ENCODE measurements at places on chromosomes 16 and 17.

GRCh38 chr17:45437465-45438283 lies 5.0 kb upstream of the ARHGAP27 start:
- no peak for DNase-seq

- no peak for DNase-seq
These were observed 7.8 kb upstream of the SSTR2 start for GRCh38 chr17:73156887-73157520.

DNA sequence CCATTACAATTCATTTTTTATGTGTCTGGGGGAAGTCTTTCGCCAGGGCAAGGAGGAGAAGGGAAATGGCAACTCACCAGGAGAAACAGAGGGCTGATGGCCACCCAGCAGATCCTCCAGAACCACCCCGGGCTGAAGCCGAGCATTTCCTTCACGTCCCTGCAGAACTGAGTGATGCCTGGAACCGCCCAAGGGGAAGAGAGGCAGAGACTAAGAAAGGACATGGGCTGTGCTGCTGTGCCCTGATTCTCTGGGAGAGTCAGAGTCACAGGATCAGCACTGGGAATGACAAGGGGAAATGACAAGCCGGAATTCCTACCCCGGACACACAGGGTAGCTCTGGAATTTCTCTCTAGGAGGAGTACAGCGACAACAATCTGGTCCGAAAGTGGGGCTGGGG lies 27.8 kb downstream of the SLC6A4 start:
- no peak for DNase-seq

DNA sequence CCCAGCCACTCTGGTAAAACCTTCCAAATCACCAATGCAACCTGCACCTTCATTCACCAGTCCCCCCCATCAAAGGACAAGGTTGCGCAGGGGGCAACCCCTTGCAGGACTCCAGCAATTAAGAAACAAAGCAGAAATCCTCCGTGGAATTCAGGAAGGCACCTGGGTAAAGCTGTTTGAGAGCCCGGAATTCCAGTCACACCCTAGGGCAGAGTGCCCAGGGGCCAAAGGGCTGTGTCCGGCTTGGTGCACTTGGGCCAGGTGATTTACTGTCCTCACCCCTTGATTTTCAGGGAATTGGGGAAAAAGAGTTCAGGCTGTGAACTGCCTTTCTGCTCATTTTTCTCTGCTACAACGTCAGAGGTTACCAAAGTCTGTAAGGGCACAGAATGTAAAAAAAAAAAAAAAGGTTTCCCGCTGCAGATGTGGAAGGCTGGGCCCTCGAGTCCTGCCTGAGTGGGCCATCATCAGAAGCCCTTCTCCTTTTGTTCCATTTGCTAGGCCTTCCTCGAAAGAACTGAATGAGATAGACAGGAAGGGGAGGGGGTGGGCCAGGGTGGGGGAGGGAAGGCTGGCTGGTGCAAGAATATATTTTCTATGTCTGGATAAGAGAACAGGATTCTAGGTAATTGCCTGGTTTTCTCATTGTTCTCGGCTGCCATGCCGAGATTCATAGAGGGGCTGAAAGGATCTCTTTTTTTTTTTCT lies 266.5 kb upstream of the PSMD7 start:
- no peak for DNase-seq

DNA sequence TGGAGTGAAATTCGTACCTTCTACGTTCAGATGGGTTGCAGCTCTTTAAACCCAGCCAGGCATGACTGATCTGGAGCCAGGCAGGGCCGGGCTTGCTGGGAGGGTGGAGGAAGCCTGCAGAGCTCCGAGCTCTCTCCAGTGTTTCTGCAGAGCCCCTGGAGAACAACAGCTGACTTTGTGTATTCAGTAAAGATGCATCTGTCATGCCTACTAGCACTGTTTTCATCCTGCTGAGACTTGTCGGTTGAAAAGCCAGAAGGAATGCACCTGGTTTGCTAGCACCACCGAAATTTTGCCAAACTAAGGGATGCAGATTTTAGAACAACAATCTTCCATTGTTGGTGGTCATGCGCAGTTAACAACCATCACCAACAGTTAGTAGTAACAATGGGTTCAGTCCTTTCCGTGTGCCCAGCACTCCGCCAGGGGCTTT lies 22.4 kb upstream of the SCNN1B start:
- DNase-seq, result no peak

- no peak for DNase-seq
These were observed 43.4 kb upstream of the CRHR1 start for GRCh38 chr17:45740553-45741330.

DNA sequence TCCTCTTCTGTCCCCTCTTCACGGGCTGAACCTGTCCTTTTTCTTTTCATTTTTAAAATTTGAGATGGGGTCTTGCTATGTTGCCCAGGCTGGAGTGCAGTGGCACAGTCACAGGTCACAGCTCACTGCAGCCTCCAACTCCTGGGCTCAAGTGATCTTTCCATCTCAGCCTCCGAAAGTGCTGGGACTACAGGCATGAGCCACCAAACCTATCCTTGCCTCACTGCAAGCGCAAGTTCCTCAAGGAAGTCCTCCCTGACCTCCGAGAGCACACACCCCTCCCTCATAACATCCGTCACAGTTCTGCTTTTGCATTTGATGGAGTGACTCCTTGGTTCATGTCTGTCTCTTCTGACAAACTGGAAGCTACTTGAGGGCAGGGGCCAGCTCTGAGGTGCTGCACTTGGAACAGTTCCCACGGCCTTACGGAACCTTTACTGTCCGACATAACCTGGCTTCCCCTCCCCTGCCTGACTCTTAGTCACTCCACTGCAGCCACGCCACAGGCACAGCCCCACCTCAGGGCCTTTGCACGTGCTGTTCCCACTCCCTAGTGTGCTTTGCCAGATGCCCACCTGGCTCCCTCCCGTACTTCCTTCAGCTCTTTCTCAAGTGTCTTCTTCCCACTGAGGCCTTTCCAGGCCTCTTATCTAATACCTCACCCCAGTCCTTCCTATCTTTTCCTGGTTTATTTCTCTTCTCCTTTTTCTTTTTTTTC lies 4.4 kb downstream of the TBX6 start:
- DNase-seq, result no peak

GRCh38 chr17:19411631-19412030 lies 599 bp downstream of the RNF112 start:
- DNase-seq, result no peak

DNA sequence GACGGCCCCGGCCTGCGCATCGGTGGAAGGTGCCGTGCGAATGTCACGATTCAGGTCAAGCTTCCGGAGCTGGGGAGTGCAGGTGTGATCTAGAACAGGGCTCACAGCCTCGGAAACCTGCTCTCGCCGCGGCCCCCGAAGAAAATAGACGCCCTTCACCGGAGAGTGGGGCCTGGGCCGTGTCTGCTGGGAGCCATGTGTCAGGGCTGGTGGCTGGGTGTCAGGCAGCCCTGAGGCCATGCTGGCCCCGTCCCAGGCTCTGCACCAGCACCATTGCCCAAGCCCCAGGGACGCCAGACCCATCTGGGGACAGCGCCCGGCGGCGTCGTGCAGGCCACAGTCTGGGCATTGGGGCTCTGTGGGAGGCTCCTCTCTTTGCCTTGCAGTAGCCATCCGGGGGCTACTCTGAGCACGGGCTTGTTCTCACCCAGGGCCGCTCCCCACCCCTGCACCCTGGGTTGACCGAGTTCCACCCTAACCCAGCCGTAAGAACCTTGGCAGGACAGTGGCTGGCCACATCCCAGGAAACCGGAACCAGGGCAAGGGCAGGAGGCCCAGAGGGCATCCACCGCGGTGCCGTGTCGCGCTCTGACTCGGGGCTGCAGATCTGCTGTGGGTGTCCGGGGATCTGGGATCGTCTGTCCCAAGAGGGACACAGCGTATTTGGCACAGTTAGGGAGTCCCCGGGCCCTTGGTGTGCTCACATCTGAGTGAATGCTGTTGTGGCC lies 5.3 kb upstream of the NUDT16L1 start:
- no peak for DNase-seq

DNA sequence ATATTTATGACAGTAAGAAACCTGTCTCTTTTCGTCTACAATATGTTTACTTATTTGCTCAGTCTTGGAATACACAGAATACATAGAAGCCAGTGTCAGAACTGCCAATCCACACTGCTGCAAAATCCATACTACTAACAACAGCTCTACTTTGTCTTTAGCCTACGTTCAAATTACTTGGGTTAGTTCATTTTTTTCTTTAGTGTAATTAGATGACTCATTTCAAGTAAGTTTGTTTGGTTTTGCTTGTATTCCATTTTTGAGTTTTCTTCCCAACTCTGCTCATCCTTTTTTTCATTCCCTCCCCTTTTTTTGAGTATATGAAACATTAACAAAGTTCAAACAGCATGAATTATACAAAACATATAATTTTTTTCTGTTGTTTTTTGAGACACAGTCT lies 16.9 kb downstream of the CMC2 start:
- no peak for DNase-seq

DNA sequence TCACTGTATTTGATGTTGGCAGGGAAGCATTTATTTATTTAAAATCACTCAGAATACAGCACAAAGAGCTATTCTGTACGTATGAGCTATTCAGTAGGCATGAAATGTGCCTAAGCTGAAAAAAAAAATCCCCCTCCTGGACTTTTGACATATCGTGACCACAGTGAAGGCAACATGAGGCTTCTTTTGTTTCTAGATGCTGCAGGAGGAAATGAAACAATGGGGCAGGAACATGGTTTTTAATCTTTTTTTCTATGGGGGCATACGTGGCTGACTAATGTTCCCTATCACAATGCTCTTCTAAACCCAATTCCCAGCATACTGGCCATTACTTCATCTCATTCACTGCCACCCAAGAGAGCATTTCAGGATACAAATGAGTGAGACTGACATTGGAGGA lies 191.0 kb upstream of the PMFBP1 start:
- DNase-seq, result no peak

- no peak for DNase-seq
These were observed 4.0 kb upstream of the PPP1R27 start for GRCh38 chr17:81838753-81839255.

DNA sequence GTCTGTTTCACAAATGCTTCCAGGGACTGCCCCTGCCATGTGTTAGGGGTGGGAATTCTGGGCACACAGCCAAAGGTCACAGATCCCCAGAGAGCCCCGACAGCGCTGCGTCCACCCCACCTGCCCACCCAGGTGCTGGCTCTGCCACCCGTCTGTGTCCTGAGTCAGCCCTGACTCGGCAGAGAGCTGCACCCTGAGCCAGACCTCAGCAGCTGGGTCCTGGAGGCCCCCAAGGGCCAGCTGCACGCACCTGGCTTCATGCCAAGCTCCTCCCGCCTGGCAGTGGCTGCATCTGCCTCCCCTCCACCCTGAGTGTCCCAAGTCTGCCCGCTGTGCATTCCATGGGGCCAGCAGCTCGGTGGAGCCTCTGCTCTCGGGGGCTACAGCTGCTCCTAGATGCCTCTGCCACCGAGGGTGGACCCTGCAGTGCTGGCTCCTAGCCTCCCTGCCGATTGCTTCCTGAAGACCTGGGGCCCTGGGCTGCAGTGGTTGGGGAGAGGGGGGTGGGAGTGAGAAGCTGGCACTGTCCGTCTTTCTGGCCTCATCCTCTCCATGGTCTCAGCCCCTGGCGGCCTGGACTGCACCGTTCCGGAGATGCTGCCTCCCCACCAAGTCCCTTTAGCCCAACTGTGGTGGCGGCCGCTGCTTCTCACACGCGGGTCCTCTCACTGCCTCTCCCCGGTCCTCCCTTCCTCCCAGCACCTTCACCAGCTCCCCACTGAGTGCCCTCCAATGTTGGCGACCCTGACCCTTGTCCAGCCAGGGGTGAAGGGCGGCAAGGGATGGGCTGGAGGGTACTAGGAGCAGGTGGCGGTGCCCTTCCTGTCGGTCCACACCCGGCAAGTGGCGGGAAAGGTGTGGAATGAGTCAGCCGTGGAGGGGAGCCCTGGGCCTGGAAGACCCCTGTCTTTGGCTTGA lies 3.0 kb downstream of the SECTM1 start:
- DNase-seq, result no peak

DNA sequence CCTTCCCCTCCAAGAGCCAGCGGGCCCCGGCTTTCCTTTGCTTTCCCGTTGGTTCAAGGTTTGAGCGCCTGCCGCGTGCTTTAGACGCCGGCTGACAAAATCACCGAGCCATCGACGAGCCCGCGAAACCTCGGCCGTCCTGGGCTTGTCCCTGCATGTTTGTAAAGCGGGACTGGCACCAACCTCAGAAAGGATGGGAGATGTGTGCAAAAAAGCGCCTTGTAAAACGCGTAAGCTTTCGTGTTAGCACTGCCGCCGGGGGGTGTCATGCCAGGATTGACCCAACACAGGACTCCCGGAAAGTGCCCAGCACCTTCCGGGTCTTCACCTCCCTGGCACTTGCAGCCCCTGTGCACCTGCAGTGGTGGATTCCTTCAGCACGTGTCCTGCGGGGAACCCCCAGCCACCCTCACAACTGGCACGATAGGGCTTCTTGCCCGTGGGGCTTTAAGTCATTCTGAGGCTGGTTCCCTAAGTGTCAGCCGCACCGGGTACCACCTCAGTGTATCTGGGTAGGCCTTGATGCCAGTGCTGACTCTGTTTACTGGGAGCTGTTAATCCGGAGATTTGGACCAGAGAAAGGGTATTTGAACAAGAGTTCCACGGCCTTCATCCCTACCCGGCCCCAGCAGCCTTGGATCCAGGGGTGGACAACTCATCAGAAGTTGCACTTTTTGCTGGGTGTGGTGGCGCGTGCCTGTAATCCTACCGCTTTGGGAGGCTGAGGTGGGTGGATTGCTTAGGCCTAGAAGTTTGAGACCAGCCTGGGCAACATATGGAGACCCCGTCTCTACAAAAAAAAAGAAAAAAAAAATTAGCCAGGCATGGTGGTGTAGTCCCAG lies 817 bp downstream of the NDUFAF8 start:
- peak; percentile 13 for DNase-seq

GRCh38 chr17:52143542-52143941 lies 15.0 kb downstream of the CA10 start:
- DNase-seq, result no peak

Measured in T-helper 9 cell (primary cell).